ENCODE measurements at places on chromosomes 6 and 20. TPM values are rescaled to one million over a fixed set of nuclear protein-coding genes. Genes with fewer than 3 reads are reported as not detected.

PHF20 gene
- total RNA-seq = 22.1 TPM

CDS2 gene
- 67.0 TPM for total RNA-seq

GRM1 gene
- 0.13 TPM for total RNA-seq

TCP11 gene
- 0.13 TPM for total RNA-seq

LY6G6F gene
- total RNA-seq = not detected

PHACTR3 gene
- 3.2 TPM for total RNA-seq

ANKRD6 gene
- 4.9 TPM for total RNA-seq

GPX6 gene
- total RNA-seq = not detected

TUBB2B gene
- total RNA-seq = 4.6 TPM

SPEF1 gene
- total RNA-seq = under 0.01 TPM

Data from dermis microvascular lymphatic vessel endothelial cell (primary cell).